ENCODE measurements at places on chromosomes 7 and 10.

DNA sequence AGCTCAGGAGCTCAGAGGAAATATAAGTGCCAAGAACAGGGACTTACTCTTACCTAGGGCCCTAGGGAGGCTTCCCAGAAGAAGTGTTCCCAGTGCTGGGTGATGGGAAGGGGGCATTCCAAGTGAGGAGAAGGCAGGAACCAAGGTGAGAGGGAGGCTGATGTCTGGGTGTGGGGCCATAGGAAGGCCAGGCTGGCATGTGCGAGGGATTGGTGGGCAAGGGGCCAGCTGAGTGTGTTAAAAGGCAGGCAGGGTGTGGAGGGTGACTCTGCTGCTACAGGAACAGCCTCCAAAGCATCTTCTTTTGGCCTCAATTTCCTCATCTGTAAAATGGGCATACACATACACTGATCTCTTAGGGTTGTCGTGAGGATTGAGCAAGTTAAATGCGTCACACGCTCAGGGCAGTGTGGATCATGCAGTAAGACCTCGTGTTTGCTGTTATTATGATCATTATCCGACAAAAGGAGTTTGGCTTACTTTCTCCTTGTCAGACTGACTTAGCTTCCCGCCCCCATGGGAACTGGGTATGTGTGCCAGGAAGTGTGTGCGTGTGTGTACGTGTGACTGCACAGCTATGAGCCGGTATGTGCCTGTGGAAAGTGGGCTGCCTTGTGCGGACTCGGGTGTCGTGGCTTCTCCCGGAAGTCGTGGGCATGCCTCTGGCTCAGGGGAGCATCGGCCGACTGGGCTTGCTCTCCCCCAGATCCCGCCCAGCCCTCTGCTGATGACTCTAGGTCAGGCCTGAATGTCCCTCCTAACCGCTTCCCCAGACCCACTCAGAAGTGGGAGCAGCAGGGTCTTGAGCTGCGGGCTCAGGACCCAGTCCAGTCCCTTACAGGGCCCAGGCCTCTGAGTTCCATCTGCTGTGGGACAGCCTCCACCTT lies 59.6 kb downstream of the NEURL1 start:
- DNase-seq: no peak

DNA sequence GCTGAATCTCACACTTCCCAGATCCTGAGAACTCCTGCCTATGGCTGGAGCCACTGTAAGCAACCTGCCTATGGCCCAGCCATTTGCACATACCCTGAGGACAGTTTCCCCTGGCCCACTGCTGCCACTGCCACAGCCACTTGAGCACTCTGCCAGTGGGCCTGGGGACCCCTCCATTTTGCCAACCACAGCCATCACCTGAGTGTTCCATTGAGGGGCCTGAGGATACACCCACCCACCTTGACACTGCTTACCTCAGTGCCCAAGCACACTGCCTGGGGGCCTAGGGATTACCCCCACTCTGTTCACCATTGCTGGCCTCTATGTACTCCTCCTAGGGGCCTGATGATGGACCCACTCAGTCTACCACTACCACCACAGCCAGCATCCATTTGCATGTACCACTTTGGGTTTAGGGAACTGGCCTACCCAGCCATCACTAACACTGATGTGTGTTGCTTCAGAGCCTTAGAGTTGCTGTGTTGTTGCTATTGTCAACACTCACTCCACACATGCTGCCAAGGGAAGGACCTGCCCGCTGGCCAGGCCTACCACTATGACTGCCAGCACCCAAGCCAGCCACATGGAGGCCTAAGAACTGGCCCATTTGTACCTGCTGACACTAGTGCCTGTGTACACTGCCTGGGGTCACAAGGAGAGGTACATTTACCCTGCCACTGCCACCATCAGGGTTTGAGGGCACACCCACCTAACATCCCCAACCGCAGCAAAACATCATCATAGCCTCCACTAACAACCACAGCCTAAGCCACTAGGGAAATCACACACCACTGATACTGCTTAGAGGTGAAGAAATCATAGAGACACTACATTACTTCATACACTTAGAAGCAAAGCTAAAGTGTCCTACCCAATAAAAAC lies 45.9 kb upstream of the ANTXRL start:
- DNase-seq: no peak

- peak; percentile 94 for DNase-seq
Measured at GRCh38 chr7:108528183-108528712, 2.3 kb upstream of the PNPLA8 start.

DNA sequence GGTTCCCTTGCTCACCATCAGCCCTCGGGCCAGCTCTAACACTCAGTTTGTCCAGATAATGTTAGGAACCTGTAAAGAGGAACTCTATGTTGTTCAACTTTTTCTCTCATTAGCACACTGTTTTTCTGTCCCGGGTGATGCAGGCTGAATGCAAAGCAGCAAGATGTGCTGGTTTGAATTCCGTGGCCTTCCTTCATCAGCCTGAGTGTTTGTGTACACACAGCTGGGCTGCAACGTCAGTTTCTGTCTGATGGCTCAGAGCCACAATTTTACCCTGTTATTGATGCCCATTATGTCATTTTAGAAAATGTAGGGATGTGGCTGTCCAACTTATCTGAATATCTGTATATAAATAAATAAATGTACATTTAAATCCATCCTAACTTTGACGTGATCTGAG lies 152.0 kb downstream of the PLPP4 start:
- DNase-seq: no peak

- DNase-seq: no peak
Measured at GRCh38 chr10:77279207-77279606, 358.4 kb downstream of the KCNMA1 start.

GRCh38 chr10:118562851-118563250 lies 32.6 kb downstream of the PRLHR start:
- DNase-seq: no peak

- DNase-seq: no peak
Measured at GRCh38 chr10:79483948-79484347, 28.4 kb upstream of the EIF5AL1 start.

DNA sequence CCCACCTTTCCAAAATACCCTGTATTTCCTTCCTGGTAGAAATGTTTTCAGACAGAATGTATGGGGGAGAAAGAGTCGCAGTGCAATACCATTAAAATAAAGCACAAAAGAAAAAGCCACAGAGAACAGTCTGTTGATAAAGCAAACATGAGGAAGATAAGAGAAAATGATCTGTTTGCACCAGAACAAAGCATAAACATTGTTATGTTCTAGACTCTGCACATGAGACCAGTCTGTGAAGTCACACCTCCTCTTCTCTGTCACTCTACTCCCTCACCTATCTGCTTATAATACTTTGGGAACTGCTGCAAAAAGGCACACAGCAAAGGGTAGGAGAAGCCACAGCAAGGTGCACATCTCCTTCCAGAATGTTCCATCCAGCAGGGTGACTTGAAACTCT lies 67.2 kb upstream of the LRGUK start:
- no peak for DNase-seq

GRCh38 chr10:129694691-129695243 lies 227.7 kb downstream of the MGMT start:
- no peak for DNase-seq

GRCh38 chr7:83559887-83560286 lies 89.1 kb downstream of the SEMA3E start:
- DNase-seq: no peak

DNA sequence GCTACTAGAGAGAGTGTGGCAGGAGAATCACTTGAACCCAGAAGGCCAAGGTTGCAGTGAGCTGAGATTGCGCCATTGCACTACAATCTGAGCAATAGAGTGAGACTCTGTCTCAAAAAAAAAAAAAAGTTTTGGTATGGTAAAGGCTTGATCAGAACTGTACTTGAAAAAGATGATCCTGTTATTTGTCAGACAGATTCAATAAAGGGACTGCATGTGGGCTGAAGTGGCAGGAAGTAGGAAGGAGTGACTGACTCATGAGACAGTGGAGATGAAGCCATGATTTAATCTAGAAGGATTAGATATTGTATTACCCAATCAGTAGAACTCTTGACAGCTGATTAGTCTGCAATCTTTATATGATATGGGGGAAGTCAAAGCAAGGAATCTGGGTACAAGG lies 2.7 kb upstream of the TMEM254 start:
- DNase-seq: no peak
